ENCODE measurements at places on chromosomes 4 and X.

DNA sequence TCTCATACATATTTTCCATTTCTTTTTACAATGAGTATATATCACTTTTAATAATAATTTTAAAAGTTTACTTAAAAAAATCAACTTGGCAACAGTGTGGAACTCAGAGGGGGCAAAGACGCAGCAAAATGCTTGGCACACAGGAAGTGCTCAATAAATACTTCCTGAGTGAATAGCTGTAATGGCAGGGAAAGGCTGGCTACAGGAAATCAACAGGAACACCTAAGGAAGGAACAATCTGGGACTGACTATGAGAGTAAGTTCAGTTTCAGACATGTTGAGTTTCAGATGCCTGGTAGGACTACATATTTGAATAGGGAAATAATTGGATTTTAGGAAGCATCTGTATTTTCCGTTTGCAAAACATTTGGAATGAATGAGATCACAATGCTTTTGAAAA is 137.6 kb downstream of the SCLT1 start:
- no peaks in the 10 kb centered on the region for H3K27me3 ChIP-seq
- DNase-seq = no peak
- no peaks in the 10 kb centered on the region for H3K36me3 ChIP-seq

- no peak overlapping the region for H3K27ac ChIP-seq
- no peaks in the 10 kb centered on the region for H3K27me3 ChIP-seq
- peak; percentile 68 for DNase-seq
Observed at GRCh38 chr4:8409264-8410065, 31.1 kb downstream of the ACOX3 start.

- no peaks in the 10 kb centered on the region for H3K36me3 ChIP-seq
- H3K27ac ChIP-seq = no peak overlapping the region
- H3K4me1 ChIP-seq = no peaks in the 10 kb centered on the region
- DNase-seq = no peak
Observed at GRCh38 chr4:94126669-94127068, 81.0 kb upstream of the SMARCAD1 start.

DNA sequence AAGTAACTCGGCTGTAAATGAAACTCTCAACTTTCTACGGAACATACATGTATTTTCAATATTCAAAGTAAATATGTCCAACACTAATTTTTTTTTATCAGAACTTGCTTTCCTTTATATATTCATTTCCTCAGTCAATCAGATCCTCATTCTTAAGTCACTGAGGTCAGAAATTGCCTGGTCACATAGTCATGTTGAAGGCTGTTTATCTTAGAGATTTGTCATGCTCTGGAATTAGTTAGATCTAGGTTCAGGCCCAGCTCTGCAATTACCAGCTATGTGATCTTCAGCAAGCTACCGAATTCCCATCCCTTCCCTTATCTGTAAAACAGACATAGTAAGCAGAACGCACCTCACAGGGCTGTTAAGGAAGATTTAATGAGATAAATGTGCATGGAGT is 228.8 kb downstream of the SPCS3 start:
- no peaks in the 10 kb centered on the region for H3K27me3 ChIP-seq
- no peak overlapping the region for H3K4me3 ChIP-seq
- no peak for DNase-seq

- no peak overlapping the region for H3K4me3 ChIP-seq
- no peaks in the 10 kb centered on the region for H3K27me3 ChIP-seq
Observed at GRCh38 chr4:54898056-54898562, 227.3 kb downstream of the KDR start.

DNA sequence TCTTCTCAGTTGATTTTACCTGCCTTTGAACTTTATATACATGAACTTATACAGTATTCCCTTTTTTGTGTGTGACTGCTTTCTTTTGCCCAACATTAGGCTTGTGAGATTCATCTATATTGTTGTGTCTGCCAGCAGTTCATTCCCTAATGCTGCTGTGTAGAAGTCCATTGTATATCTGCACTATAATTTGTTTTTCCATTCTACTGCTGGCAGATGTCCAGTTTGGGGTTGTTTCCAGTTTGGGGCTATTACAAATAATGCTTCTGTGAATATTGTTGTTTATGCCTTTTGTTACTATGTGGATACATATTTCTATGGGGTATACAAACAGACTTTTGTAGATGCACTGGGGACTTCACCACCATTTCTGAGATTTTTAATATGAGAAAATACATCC is 268.4 kb downstream of the DCTD start:
- H3K36me3 ChIP-seq = no peaks in the 10 kb centered on the region

DNA sequence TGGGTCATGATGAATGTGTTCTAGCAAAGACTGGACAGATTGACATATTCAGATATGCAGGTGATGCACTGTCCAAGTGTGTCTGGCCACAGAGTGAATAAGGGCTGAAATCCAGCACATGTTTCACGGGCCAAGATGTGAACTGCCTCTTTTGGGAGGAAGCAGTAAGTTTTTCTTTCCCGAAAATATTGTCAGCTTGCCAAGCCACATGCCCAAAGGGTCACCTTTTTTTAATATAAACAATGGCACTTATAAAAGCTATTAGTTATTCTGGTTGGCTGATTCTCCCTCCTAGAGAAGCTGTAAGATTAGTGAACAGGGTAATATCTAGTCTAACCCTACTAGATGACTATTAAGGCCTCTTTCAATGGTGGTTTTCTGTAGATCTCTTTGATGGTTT is 1.5 kb upstream of the EDNRA start:
- no peaks in the 10 kb centered on the region for H3K4me1 ChIP-seq
- no peak overlapping the region for H3K4me3 ChIP-seq
- H3K27ac ChIP-seq = no peak overlapping the region

DNA sequence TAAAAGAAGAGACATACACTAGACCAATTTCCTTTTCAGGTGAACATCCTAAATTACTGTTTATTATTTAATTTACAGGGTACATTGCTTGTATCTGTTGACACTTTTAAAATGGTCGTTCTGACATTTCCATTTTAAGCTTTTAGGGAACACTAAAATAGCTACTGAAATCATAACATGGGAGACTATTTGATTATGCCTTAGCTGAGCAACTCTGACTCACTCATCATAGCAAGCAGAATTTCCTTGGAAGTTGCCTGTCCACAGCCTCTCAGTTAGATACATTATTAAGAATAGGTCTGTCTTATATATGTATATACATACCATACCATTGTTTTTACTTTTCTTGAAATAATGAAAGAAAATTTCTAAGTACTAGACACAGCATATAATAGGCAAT is 22.0 kb downstream of the GUCY1B1 start:
- H3K4me3 ChIP-seq = no peak overlapping the region
- peak overlapping the region; percentile 77 for H3K27ac ChIP-seq
- no peaks in the 10 kb centered on the region for H3K27me3 ChIP-seq

DNA sequence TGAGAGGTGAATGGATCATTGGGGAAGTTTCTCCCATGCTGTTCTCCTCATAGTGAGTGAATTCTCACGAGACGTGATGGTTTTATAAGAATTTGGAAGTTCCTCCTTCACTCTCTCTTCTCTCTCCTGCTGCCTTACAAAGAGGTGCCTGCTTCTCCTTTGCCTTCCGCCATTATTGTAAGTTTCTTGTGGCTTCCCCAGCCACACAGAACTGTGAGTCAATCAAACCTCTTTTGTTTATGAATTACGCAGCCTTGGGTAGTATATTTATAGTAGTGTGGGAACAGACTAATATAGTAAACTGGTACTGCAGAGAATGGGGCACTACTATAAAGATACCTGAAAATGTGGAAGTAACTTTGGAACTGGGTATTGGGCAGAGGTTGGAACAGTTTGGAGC is 7.8 kb upstream of the CTAG2 start:
- no peak for DNase-seq
- no peak overlapping the region for H3K4me3 ChIP-seq
- H3K36me3 ChIP-seq = no peaks in the 10 kb centered on the region
- no peaks in the 10 kb centered on the region for H3K4me1 ChIP-seq

DNA sequence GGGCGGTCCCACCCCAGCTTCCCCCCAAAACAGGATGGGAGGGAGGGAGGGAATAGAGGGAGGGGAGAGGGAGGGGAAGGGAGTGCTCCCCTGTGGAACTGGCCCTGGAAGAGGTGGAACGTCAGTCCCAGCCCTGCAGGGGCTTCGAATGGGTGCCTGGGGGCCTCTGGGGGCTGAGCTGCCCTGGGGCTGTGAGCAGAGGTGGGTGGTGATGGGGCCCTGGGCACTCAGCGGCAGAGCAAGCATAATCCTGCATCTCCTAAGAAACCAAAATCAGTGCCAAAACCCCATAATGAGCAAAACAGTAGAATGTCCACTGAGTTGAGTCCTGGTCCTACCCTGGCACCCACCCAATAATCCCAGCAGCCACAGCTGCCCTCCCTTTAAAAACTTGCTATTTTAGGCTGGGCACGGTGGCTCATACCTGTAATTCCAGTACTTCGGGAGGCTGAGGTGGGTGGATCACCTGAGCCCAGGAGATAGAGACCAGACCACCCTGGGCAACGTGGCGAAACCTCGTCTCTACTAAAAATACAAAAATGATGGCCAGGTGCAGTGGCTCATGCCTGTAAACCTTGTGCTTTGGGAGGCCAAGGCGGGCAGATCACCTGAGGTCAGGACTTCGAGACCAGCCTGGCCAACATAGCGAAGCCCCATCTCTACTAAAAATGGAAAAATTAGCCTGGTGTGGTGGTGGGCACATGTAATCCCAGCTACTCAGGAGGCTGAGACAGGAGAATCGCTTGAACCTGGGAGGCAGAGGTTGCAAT is 11.1 kb downstream of the DOK7 start:
- no peak for DNase-seq
- H3K36me3 ChIP-seq = no peaks in the 10 kb centered on the region
- peaks cover 27% of the 10 kb centered on the region for H3K27me3 ChIP-seq
- H3K4me3 ChIP-seq = no peak overlapping the region

- no peak overlapping the region for H3K27ac ChIP-seq
- H3K4me1 ChIP-seq = peaks cover 31% of the 10 kb centered on the region
- no peak for DNase-seq
- H3K4me3 ChIP-seq = no peak overlapping the region
- no peaks in the 10 kb centered on the region for H3K27me3 ChIP-seq
Observed at GRCh38 chr4:1307951-1308735, 18.5 kb downstream of the MAEA start.

DNA sequence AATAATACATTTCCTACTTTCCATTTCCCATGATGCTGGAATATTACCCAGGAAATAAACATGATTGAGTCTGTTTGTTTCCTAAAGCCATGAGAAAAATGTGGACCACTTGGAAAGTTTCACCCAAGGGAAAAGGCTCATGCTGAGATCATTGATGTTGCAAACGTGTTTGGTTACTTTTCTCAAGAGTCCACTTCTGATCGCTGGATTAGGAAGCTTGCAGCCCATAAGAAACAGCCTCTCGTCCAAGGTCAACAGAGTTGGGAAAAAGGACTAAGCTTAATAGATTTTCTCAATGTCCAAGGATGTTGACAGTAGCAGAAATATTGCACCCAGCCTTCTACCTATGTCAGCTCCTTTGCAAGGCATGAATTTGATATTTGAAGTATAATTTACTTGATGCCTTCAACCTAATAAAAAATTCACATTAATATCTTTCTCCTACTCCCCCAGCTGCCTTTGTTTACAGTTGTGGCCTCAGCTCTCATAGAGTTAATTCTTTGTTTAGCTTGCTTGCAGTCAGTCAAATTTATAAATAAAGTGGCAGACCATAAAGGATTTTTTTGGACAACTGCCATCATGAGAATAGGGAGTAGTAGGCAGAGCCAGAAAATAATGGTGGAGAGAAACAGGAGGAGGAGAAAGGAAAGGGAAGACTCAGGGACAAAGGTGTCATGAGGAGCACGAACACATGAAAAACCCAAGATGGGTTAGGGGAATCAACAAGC is 65.6 kb upstream of the BLTP1 start:
- no peaks in the 10 kb centered on the region for H3K4me1 ChIP-seq
- no peaks in the 10 kb centered on the region for H3K36me3 ChIP-seq
- H3K27ac ChIP-seq = no peak overlapping the region
- H3K27me3 ChIP-seq = no peaks in the 10 kb centered on the region

DNA sequence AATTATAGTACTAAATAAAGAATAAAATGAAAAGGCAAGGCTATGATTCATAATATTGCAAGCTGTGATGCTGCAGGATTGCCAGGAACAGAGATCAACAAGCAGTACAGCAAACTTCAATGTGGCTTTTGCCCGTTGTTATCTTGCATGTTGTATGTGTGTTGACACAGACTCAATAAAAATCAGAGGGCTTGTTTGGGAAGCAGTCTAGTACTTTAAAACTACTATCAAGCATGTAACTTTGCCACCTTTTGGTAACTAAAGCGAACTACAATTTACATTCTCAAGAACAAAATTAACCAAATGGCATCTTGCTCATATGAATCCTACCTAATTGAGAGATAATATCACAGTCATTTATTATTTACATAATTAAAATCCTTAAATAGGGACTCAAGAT is 79.8 kb upstream of the GPM6A start:
- DNase-seq = no peak
- H3K4me1 ChIP-seq = no peaks in the 10 kb centered on the region
- H3K27me3 ChIP-seq = no peaks in the 10 kb centered on the region
- no peak overlapping the region for H3K4me3 ChIP-seq

DNA sequence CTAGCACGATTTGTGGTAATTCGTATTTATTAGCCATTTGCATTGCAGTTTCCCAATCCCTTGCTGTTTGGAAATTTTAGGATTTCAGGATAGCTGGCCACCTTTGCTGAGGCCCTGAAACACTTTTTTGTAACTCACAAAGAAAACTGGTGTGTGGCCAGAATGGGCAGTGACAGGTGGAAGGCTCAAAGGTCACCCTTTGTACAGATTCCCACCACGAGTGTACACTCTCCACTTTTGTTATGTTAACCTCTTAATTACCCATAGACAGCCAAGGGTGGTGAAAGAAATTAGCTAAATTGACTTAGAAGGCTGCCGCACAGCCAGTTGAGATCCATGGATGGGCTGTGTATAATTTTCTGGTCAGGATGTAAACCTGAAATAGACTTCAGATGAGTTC is 109.7 kb upstream of the ARX start:
- no peaks in the 10 kb centered on the region for H3K4me1 ChIP-seq
- no peak overlapping the region for H3K4me3 ChIP-seq
- DNase-seq = no peak
- H3K27me3 ChIP-seq = no peaks in the 10 kb centered on the region
- H3K27ac ChIP-seq = no peak overlapping the region

GRCh38 chrX:29948653-29949052 is 266.7 kb upstream of the MAGEB2 start:
- no peaks in the 10 kb centered on the region for H3K4me1 ChIP-seq
- H3K27ac ChIP-seq = no peak overlapping the region
- no peak for DNase-seq

- no peak for DNase-seq
- H3K27me3 ChIP-seq = no peaks in the 10 kb centered on the region
Observed at GRCh38 chr4:176565049-176565448, 227.7 kb downstream of the VEGFC start.

DNA sequence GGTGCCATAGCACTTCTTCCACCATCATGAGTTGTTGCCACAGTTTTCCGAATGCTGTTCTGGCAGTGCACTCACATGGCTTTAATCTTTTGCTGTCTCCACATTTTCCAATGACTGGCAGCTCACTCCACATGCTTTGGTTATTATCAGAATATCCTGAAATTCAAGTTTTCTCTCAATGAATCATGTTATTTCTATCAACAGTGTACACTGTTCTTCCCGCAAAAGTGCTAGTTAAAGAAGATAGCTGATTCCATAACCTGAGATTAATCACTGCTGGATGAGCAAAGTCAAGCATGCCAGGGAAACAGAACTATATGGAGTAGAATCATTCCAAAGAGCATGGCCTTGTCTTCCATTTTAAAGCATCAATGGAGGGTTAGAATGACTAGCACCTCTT is 14.6 kb upstream of the IL13RA2 start:
- no peak for DNase-seq
- no peaks in the 10 kb centered on the region for H3K36me3 ChIP-seq
- no peak overlapping the region for H3K4me3 ChIP-seq
- H3K27me3 ChIP-seq = no peaks in the 10 kb centered on the region
- no peaks in the 10 kb centered on the region for H3K4me1 ChIP-seq

GRCh38 chrX:46642145-46642544 is 68.6 kb downstream of the CHST7 start:
- no peak overlapping the region for H3K4me3 ChIP-seq
- H3K27ac ChIP-seq = no peak overlapping the region
- no peaks in the 10 kb centered on the region for H3K27me3 ChIP-seq
- no peak for DNase-seq
- H3K4me1 ChIP-seq = no peaks in the 10 kb centered on the region

All from sigmoid colon (tissue), 7 donors.